Activated T-cell treated with anti-CD3 and anti-CD28 coated beads, Interleukin-2, amount 50 U/mL, for 1 hour (primary cell): ENCODE measurements at places on chromosomes 3 and 15.

- DNase-seq = no peak
Observed at GRCh38 chr3:181629029-181629428, 82.7 kb upstream of the SOX2 start.

GRCh38 chr3:174891524-174892203, 32.5 kb downstream of the NAALADL2 start:
- DNase-seq = no peak

DNA sequence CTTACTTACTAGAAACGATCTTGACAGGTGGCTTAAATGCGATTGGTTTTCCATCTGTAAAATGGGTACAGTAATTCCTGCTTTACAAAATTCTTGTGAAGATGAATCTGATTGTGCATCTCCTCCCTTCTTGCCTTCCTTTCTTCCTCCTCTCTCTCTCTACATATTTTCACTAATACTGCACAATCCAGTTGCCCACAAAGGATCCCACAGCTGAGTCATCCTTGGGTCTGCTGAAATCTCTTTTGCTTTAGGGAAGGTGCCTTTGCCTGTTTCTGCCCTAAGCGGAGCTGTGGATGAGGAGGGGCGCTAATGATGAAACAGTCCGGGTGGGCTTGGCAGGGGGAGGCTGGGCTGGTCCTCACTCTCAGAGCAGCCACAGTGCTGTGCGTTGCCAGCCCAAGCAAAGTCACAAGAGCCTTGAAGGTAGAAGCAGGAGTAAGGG, 46.1 kb downstream of the AMOTL2 start:
- DNase-seq = no peak

GRCh38 chr15:41891946-41892345, 1.9 kb downstream of the SPTBN5 start:
- DNase-seq = no peak

GRCh38 chr3:20051123-20051806, 11.0 kb downstream of the KAT2B start:
- DNase-seq = no peak

DNA sequence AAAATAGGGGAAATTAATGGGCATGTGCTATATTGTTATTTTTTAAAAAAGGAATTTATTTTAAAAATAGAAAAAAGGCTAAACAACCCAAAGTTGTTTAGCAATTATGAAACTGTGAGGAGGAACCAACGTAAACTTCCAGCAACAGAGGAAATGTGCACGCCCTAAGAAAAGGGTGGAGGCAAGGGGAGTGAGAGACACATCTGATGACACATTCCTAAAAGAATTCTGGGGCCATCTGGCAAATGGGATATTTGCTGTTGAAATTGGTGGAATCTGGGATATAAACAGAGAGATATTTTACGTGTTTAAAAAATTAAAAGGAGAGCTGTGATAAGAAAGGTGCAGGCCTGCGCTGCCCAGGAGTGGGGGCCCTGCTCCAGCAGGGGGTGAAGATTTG, 50.8 kb upstream of the MUC13 start:
- no peak for DNase-seq

GRCh38 chr3:113140876-113141275, 70.5 kb upstream of the BOC start:
- DNase-seq = no peak

DNA sequence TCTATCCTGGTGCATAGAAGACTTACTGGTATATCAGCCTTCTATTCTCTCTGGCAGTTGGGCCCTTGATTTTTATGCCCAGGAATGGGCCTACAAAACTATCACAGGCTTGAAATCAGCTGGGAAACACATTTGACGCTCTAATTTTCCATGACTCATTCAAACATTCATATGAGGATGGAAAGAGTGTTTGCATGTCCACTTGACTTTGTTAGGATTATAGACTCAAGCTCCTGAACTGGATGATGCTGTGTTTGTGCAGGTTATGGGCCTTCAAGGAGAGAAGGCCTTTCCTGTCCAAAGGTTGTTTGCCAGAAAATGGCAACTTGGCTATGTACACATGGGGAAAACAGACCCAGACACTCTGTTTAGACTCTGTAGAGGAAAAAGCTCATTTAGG, 219.9 kb downstream of the GAP43 start:
- no peak for DNase-seq

DNA sequence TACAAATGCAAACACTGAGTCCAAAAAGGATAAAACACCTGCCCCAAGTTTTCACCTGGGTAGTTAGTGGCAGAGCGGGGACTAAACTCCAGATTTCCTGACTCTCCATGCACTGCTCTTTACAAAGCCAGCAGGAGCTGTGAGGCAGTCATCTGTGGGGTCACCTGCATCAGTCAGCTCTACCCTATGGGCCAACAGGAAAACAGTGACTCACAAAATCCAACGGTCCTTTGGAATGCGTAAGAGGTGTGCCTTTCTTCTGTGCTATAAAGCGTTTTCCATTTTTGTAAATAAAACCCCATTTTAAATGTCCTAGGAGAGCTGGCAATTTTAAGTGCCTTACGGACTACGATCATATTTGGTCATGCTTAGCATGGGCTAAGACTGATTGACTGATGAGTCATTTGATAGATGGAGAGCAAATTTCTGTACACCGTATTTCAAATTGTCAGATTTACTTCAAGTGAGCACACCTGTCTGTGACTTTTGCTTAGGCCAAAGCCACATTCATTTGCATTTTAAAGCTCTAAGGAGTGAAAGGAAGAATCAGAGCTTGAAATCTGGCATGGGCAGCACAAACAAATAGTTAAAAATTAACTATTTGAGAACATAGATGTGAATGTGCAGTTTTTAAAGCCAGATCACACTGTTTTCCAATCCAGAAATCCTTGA, 4.4 kb upstream of the COL8A1 start:
- DNase-seq = no peak

GRCh38 chr15:50126072-50126471, 7.0 kb upstream of the ATP8B4 start:
- DNase-seq = no peak

DNA sequence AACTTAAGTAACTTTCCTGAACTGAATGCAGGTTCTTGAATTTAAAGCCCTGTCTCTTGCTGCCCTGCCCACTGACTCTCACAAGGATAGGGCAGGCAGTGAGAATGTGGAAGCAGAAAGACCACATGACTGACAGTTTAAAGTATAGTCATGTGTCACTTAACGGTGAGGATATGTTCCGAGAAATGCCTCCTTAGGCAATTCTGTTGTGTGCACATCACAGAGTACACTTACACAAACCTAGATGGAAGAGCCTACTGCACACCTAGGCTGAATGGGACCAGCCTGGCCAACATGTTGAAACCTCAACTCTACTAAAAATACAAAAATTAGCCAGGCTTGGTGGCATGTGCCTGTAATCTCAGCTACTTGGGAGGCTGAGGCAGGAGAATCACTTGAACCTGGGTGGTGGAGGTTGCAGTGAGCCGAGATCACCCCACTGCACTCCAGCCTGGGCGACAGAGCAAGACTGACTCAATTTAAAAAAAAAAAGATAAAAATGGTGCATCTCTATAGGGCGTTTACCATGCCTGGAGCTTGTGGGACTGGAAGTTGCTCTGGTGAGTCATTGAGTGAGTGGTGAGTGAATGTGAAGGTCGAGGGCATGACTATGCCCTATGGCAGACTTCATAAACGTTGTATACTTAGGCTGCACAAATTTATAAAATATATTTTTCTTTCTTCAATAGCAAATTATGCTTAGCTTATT, 18.9 kb upstream of the COPG1 start:
- no peak for DNase-seq

- DNase-seq = no peak
Observed at GRCh38 chr3:172622916-172623700, 87.8 kb downstream of the NCEH1 start.

DNA sequence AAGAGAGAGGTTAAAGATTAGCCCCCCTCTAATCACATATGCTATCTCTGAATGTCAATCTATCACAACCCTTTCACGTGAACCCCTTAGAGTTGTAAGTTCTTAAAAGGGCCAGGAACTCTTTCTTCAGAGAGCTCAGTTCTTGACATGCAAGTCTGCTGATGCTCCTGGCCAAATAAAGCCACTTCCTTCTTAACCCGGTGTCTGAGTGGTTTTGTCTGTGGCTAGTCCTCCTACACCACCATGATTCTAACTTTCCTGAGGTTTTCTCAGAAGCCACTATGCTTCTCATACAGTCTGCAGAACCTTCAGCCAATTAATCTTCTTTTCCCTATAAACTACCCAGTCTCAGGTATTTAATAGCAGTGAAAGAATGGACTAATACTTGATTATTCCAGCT, 231.1 kb upstream of the CNTN6 start:
- no peak for DNase-seq

GRCh38 chr15:40058476-40059140, 19.6 kb upstream of the SRP14 start:
- DNase-seq = no peak

DNA sequence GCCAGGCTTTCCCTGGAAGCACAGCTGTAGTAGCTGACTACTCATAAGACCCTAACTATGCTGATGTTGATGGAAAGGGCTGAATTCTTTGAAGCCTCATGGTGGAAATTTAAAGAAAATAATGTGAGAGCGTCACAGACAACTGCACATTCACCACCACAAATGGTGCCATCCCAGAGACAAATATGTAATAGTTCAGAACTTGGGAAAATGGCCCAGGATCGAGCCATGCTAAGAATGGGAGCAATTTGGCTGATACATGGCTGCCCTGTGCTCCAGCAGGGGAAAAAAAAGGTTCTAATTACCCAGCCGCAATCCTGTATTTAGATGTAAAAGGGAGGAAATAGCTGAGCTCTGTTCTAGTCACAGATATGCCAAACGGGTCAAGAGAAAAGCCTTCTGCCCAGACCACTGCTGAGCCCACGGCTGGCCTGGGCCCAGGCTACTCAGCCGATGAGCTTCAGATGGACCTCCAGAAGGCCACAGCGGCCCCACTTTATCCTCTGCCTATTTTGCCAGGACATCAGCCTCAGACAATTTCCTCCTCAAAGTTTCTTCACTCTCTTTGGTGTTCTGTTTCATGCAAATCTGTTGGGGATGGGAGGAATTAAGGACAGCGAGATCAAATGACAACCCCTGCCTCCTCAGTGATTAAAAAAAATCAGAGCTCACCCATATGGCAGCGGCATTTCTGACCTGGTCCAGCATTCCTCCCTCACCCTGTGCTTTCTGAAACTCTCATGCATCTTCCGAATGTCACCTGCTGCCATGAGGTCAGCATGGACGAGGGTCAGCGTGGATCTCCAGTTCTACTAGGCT, 54.5 kb upstream of the MEX3B start:
- DNase-seq = no peak

GRCh38 chr3:128701342-128702212, 24.4 kb upstream of the RAB7A start:
- DNase-seq = no peak

- no peak for DNase-seq
Observed at GRCh38 chr3:127408022-127408683, 120.3 kb upstream of the PRR20G start.

DNA sequence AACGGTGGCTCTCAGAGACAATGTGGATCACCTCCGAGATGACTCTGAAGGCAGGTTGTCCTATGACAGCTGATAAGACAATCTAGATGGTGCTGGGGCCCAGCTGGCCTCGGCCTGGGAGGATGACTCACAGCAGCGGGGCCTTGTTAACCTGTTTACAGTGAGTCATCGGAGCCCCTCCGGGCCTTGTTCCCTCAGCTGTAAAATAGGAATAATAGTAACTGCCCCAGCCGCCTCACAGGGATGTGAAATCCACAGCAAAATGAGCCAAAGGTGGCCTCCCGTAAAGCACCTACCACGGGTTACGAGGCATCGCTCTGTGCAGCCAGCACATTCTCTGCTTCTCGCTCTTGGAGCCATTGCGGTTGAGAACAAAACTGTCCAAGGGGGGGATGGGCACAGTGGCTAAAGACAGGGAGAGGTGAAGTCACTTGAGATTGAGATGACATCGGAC, 88.6 kb upstream of the RASGRF1 start:
- DNase-seq = no peak

GRCh38 chr15:34367101-34368081, at the start of gene LPCAT4:
TSS of gene LPCAT4 (minus strand) at chr15:34367196. CDS start at chr15:34367100, 96 bp downstream.
- peak; percentile 90 for DNase-seq

GRCh38 chr3:113659101-113659541, 37.3 kb downstream of the USF3 start:
- no peak for DNase-seq

GRCh38 chr3:33380653-33381052, 59.6 kb downstream of the UBP1 start:
- no peak for DNase-seq

DNA sequence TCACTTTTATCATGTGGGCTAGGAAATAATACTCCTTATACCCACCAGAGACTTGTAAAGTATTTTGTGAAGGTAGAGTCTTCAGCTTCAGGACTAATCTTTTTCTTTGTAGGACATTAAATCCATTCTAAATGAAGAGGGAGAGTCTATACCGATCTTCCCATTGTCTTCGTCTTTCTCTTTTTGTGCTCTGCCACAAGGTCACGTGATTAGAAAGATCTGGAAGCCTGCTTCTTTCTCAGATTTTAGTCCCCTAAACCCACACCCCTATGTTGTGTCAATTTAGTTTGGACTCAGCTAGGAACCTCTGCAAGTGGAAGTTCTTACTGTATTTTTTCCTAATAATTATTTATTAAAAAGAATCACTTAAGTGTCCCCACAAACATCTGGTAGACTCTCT, 507.3 kb downstream of the PYDC2 start:
- DNase-seq = no peak

DNA sequence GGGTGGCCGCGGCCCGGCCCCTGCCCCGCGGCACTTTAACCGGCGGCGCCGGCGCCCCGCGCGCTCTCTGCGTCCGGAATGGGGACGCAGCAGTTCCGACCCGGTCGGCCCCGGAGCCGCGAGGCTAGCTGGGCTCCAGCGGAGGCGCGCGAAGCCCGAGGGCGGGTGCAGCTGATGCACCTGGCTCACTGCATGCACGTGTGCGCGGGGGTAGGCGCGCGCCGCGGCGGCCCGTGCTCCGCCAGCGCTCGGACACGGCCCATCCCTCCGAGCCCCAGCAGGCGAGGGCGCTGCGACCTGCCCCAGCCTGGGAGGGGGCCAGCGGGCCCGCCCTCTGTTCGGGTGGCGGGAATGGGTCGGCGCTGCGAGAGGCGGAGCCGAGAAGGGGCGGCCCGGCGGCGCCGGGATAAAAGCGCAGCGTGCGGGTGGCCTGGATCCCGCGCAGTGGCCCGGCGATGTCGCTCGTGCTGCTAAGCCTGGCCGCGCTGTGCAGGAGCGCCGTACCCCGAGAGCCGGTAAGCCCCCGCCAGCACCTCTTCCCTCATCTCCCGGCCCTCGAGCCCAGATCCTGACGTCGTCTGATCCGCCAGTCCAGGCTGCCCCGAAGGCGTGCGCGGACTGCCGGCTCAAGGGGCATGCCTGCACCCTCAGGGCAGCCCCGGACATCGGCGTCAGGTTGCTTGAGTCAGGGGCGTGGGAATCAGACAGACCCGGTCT, at the start of the genes CHDH and IL17RB:
TSS of gene CHDH (minus strand) at position 286 of the 717 bp plus-strand sequence. CDS start 22,411 bp downstream, outside the sequence.
TSS of gene IL17RB (plus strand) at position 435 of the 717 bp plus-strand sequence. CDS start at position 456, 21 bp downstream.
- DNase-seq = no peak

- no peak for DNase-seq
Observed at GRCh38 chr3:104546301-104546700, 820.4 kb upstream of the ALCAM start.
